ENCODE measurements at places on chromosomes 3 and 15.

- DNase-seq, result no peak
These were observed 25.4 kb upstream of the SOX14 start for GRCh38 chr3:137738710-137739109.

- no peak for DNase-seq
These were observed 13.8 kb upstream of the ACTC1 start for GRCh38 chr15:34809186-34809585.

- DNase-seq, result peak; percentile 45
These were observed 16.8 kb downstream of the ATG7 start for GRCh38 chr3:11288786-11289637.

GRCh38 chr3:31140470-31140869 is 246.0 kb upstream of the GADL1 start:
- no peak for DNase-seq

DNA sequence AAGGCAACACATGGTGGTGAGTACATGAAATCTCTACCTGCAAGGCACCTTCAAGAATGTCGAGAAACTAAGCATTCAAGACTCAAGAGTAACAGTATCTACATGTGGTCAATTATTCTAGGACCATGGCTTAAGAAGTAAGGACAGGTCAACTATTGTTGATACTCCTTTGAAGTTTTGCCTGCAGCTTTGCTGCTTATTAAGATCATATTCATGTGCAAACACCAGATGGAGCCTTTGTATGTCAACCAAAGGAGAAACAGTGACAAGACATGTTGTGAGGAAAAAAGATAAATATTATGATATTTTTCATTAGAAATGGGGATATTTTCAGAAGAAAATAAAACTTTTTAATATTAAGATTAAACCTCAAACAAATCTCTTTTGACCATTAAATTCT is 52.3 kb upstream of the FGF7 start:
- no peak for DNase-seq

DNA sequence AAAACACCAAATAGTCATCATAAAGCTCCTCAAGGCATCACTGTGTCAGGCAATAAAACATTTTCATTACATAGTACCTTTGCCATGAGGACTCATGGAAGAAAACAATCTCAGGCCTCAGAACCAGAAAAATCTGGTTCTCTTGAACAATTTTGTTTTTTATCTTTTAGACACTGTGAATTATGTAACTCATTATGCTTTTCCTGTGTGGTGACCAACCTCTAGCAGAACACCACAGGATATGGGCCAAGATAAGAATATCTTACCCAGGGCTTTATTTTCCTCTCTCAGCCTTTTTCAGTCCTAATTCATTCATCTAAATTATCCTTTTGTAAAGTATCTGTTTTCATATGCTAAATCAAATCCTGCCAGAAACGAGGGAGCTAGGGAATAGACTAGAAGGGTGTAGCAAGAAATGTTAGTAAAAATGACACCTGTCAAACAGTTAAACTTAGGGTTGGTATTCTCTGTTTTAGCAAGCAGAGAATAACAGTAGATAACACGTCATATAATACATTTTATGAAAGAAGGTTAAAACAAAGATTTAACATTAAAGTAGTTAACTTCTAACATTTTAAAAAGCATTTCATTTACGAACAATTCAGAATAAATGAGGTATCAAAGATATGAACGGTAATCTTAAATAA is 111.1 kb downstream of the FBXL22 start:
- DNase-seq, result peak; percentile 49

GRCh38 chr3:56985878-56986277 is 74.6 kb upstream of the SPATA12 start:
- peak; percentile 49 for DNase-seq

- DNase-seq, result no peak
These were observed 20.9 kb downstream of the PDE8A start for GRCh38 chr15:85002517-85002916.
